ENCODE measurements at places on chromosomes 2 and 18. TPM values are rescaled to one million over a fixed set of nuclear protein-coding genes. Genes with fewer than 3 reads are reported as not detected.

- DNase-seq, result no peak
These were observed 7.4 kb upstream of the VRK2 start for GRCh38 chr2:58039170-58039611.

DNA sequence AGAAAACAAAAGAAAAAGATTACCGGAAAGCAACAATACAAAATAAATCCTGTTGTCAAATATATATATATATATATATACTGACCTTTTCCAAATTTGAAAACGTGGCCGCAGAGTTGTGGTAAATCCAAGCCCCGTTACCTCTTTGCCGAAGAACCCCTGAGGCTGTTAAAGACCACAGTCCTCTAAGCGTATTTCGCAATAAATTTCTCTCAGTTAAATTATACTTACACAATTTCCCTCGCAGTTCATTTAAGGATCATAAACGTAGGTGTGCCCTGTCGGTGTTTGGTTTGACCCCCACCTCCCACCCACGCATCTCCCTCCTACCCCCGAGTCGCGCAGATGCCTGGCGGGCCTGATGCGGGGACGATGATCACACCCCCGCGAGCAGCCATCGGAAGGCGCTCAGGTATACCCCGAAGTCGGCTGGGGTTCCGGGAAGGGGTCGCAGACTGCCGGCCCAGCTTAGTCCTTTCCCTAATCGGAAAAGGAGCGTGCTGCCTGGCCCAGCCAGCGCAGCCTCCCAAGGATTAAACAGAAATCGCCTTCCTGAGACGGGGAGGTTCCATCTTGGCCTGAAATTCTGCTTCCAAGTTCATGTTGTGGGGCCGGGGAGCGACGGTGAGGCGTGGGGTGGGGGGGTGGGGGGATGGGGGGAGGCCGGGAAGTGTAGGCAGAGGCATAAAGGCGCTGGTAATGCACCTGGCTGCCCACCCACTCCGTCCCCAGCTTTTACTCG lies 2.9 kb upstream of the MEIS1 start:
- DNase-seq, result no peak

DNA sequence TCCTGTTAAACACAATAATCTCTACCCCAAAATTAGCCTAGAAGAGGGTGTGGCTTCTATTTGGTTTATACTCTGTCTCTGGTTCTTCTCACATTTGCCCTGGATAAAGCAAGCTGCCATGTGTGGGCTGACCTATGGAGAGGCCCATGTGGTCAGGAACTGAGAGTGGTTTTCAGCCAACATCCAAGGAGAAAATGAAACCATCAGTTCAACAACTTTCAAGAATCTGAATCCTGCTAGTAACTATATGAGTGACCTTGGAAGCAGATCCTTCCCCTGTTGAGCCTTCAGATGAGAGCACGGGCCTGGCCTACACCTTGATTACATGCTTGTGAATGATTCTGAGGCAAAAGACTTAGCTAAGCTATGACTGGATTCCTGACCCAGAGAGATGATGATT lies 11.5 kb upstream of the TRIB2 start:
- no peak for DNase-seq

DNA sequence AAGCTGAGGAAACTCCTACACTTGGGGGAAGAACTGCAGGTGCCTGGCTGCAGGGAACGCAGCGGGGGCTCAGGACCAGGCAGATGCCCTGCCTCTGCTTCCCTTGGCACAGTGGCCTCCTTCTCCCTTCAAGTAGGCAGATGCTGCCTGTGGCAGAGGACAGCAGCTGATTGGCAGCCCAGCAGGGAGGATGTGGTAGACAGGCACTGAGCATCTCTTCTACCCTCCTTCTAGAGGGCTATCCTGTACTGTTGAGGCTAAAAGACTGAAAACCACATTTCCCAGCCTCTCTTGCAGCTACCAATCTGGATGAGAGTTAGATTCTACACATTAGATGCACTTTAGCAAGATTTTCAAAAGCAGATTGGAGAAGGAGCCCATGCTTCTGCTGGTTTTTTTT lies 105.7 kb downstream of the MSH2 start:
- DNase-seq, result no peak

DNA sequence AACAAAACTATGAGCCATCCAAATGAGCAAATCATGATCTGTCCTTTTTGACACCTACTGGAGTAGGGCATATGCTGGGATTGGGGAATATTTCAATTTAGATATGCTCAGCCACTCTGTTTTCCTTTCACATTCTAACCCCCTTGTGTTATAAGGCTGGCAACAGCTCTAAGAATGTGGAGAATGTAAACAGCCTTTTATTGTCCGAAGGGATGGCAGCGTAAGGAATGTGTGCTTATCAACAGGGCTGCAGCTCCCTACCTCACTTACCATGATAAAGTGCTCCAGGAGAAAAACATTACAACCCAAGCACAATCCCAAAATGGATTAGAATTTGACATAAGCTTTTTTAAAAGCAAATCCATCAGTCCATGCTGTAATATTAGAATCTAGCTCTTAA lies 2.2 kb downstream of the NXPH2 start:
- DNase-seq, result no peak

GRCh38 chr2:29627279-29627711 lies 294.1 kb downstream of the ALK start:
- no peak for DNase-seq

- DNase-seq, result no peak
These were observed 43.3 kb downstream of the NFATC1 start for GRCh38 chr18:79438898-79439627.

DNA sequence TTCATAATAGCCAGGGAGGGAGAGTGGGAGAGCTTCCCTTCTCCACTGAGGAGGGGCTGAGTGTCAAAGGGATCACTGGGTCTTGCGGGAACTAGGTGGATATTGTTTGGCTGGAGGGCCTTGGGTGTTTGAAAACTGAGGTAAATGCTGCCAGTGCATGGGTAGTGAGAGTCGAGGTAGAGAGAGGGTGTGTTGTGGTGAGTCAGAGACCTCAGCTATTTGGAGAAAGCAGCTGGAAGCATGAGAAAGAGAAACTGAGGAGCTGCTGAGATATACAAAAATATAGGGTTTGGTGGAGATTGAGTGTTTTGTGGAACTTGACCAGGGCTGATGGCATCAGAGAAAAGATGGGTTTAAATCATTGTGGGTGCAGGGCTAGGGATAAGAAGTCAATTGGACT lies 127.0 kb upstream of the CCDC195 start:
- DNase-seq, result no peak

GRCh38 chr2:224405841-224406370 lies 4.0 kb upstream of the FAM124B start:
- DNase-seq, result no peak

- no peak for DNase-seq
These were observed 343.8 kb downstream of the RPRM start for GRCh38 chr2:153134725-153135124.

GRCh38 chr2:171673905-171674304 lies 13.4 kb upstream of the DYNC1I2 start:
- no peak for DNase-seq

- no peak for DNase-seq
These were observed 385.8 kb upstream of the TRIB2 start for GRCh38 chr2:12330916-12331315.

The CTNNA2 gene
- polyA plus RNA-seq, result 4.1 TPM

The LRRC30 gene
- 0.40 TPM for polyA plus RNA-seq

The POTEJ gene
- polyA plus RNA-seq, result not detected

The SCTR gene
- polyA plus RNA-seq, result 11.2 TPM
